ENCODE measurements at places on chromosomes 13 and 19.

DNA sequence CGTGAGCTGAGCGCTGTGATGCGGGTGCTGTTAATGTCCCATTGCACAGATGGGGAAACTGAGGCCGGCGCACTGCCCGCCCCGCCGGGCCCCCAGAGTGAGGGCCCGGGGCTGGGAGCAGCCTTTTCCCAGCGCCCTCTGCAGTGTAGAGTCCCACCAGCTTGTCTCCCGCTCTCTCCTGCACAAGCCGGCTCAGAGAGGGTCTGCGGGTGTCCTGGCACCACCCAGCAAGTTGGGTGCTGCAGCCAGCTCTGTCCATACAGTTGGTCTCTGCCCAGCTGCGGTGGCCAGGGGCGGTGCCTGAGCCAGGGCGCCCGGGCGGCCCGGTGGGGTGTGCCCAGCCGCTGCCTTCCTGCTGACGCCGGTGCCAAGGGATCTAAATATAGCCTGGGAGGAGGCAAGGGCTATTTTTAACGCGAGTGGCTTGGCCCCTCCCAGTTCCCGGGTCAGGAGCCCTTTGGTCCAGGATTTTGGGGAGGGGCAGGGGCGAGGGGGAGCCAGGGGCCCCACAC, 19.3 kb downstream of the GADD45B start:
- DNase-seq: no peak

DNA sequence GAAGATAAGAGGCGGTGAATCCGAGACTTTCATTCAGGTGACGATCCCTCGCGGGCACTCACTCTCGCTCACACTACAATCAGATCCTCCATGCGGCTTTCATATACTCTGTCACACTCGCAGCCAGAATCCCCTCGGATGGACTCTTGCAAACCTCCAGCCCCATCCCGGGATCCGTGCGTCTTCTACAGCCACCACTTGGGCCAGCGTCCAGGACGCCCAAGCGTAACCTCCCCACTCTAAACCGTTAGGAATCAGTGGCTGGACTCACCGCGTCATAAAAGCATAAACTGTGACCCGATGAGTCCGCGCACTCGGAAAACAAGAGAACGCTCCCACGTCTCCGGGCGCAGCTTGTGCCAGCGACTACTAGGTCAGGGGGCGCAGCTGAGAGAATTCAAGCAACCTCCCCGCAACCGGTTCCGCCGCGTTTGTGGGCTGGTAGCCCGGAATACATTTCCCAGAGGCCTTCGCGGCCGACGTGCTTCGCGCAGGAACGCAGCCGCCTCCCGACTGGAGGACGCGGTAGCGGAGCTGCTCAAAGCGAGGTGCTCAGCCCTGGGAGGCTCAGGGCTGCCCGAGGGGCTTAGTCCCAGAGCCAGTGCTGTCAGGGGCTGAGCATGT, 27.6 kb downstream of the ZNF607 start:
- DNase-seq: peak; percentile 80

GRCh38 chr13:62356977-62357376, 941.3 kb upstream of the PCDH20 start:
- no peak for DNase-seq

GRCh38 chr13:62799931-62800436, 1384.3 kb upstream of the PCDH20 start:
- no peak for DNase-seq

GRCh38 chr13:93352616-93353015, 126.0 kb downstream of the GPC6 start:
- no peak for DNase-seq

DNA sequence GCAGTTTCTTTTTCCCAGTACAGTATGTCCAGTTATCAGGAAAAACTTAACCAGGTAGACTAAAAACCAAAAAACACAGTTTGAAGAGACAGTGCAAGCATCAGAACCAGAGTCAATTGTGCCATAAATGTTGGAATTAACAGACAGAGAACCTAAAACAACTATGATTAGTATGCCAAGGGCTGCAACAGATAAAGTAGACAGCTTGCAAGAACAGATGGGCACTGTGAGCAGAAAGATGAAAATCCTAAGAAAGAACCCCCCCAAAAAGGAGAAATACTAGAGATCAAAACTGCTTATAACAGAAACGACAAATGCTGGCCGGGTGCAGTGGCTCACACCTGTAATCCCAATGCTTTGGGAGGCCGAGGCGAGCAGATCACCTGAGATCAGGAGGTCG, 47.1 kb upstream of the KLF5 start:
- no peak for DNase-seq

GRCh38 chr13:107843281-107843680, 372.1 kb downstream of the LIG4 start:
- DNase-seq: no peak

- no peak for DNase-seq
Observed at GRCh38 chr13:44734201-44734707, 158.1 kb upstream of the TSC22D1 start.

GRCh38 chr19:13861392-13861713, 15.6 kb upstream of the NANOS3 start:
- DNase-seq: no peak

DNA sequence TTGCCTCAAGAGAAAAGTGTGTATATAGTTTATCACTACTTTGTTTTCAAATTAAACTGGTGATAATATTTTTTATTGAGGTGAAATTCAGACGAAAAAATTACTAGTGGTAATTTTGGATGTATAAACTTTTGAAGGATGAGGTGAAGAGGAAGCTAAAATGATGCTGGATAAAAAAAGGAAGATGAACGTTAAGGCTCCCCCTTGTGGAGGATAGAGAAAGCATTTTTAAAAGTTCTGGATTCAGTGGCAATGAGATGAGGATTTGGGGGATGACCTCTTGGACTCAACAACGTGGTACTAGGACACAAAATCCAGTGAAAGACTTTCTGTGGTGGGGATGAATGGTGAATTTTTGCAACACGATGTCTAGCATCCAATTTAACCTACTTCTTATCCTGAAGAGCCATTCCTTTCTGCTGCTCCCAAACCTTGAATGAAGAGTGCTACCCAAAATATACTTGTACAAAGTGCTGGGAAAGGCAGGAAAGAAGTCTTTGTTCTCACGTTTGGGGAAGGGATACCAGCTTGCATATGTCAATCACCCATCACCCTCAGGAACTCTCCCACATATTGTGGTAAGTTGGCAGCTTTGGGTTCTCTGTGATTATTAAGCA, 7.3 kb upstream of the SIGLEC5 start:
- no peak for DNase-seq

DNA sequence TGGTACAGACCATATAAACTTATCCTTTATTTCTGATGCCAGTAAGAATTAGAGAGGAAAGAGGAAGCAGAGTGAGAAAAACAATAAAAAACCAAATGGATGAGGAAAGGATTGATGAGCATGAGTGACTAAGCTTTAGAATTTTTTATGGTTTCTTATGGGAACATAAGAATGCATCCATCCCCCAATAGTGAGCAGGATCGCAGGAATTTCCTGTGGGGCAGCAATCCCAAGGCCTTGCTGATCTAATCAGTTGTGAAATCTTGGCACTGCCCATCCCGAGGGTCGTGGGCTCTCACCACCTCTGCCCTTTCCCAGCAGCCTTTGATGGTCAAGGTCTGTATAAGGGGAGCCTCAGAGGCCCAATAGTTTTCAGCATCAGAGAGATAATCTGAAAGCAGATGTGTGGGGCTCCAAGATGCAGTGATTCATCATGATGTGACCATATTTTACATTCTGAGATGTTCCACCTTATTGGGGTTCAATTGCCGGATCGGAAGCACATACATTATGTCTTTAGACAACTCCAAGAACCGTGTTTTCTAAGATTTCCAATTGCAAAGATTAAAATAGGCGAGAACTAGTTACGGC, 222.1 kb downstream of the DNAJC15 start:
- DNase-seq: no peak

GRCh38 chr19:41328842-41329225, 18.9 kb downstream of the CCDC97 start:
- DNase-seq: no peak

GRCh38 chr19:29211562-29212355, 1.2 kb downstream of the UQCRFS1 start:
- DNase-seq: no peak

GRCh38 chr13:50969691-50970090, 60.1 kb downstream of the RNASEH2B start:
- DNase-seq: no peak

GRCh38 chr13:109297628-109298027, 488.8 kb downstream of the IRS2 start:
- no peak for DNase-seq

DNA sequence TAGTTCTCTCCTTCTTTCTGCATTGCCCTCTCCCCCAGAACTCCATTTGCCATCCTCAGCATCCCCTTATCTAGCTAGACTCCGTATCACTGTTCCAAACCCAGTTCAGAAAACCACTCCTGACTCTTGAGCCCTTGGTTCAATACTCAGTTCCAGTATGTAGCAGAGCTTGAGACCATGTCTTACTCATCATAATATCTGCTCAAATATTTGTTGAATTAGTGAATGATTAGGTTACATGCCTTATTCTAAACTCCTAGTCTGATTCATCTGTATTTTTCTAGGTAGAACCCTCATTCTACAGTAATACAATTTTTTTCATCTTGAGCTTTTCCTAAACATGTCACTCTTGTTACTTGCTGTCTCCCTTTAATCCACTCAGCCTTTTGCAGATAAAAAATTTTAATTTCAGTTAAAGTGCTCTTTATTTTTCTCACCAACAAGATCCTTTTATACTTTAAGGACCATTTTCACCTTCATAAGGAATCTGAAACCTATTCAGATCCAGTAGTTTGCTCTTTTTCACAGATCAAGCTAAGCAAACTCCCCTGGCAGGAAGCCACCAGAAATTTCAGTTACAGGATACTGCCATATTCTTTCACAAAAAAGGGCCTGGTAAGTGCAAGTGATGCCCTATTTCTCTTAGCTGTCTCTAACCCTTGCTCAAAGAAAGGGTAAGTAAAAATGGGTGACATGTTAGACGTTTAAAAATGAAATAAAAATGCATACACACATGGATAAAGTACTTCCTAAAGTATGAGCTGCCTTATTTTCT, 23.1 kb upstream of the INTS6 start:
- DNase-seq: no peak

- no peak for DNase-seq
Observed at GRCh38 chr19:3944018-3944721, 11.3 kb downstream of the NMRK2 start.

DNA sequence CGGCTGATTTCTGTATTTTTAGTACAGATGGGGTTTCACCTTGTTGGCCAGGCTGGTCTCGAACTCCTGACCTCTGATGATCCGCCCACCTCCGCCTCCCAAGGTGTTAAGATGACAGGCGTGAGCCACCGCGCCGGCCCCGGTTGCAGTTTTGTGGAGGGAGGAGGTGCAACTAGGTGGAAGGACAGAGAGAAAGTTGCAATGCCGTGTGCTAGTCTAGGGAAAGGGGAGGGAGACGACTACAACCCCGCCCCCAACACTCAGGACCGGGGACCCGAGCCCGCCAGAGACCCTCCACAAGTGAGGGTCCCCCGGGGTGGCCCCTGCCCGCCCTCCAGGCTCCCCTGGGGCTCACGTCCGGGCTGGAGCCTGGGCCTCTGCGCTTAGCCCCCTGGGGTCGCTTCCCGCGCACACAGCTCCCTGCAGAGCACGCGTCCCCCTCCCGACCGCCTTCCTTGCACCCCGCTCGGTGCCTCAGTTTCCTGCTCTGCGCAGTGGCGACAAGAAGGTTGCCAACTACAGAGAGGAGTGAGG, 1.2 kb upstream of the ARID3A start:
- DNase-seq: no peak

DNA sequence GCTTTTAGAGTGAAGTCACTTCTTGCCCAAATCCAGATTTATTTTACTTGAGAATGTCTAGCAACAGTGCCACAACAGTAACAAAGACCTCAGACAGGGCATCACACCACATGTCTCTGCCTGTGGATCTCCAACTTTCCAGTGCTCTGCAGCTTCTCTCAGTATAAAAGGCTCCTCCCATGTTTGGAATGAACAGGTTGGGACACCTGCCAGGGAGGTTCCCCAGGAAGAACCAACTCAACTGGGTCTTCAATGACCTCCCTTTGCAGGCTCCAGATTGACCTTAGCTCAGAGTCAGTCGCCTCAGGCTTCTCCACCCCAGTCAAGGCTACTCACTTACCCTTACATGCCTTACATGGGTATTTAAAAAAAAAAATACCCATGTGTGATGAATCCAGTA, 3.4 kb downstream of the ZNF823 start:
- DNase-seq: no peak

GRCh38 chr19:38089440-38089839, 134.6 kb downstream of the DPF1 start:
- DNase-seq: no peak

- no peak for DNase-seq
Observed at GRCh38 chr13:101265934-101266333, 150.4 kb downstream of the NALCN start.

GRCh38 chr19:34236035-34236987, 18.0 kb upstream of the GARRE1 start:
- no peak for DNase-seq

GRCh38 chr19:28504727-28505126, 708.2 kb downstream of the UQCRFS1 start:
- no peak for DNase-seq

GRCh38 chr13:42926555-42926954, 65.5 kb downstream of the EPSTI1 start:
- DNase-seq: no peak

GRCh38 chr19:15187026-15188007, 13.5 kb downstream of the NOTCH3 start:
- DNase-seq: no peak

DNA sequence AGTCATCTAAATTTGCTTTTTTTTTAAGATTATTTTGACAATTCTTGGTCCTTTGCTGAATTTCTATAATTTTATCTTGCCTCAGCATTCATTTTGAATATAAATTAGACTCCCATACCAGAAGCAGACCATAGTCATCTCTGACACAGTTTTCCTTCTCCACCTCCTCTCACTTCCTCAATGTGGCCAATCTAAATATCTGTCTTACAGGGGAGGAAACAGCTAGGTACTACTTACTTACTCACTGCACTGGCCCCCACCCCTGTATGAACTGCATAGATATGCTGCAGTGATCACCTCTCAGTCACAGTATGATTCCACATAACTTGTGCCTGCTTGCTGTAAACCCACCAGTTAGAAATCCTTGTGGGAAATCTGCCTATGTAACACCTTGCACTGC, 665.6 kb downstream of the FGF9 start:
- DNase-seq: no peak

- DNase-seq: no peak
Observed at GRCh38 chr19:55688422-55689218, 13.6 kb downstream of the EPN1 start.

- DNase-seq: no peak
Observed at GRCh38 chr19:4709440-4710280, 14.0 kb downstream of the DPP9 start.

GRCh38 chr19:50258918-50259372, 55.5 kb downstream of the MYH14 start:
- peak; percentile 22 for DNase-seq

DNA sequence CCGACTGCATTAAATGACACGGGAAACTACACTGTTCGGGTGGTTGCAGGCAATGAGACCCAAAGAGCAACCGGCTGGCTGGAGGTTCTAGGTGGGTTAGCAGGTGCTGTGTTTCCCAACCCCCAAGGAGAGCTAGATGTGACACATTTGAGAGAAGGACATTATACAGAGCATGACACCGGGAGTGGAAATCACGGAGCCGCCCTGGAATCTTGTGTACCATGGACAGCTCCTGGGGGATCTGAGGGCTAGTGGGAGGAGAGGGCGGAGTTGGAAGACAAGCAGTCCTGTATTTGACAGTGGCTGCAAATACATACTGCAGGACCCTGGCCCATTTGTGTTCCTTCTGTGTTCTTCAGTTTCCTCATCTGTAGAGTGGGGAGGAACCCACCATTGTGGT, 2.3 kb downstream of the CEACAM18 start:
- no peak for DNase-seq
